ENCODE measurements at places on chromosomes 1 and 21. TPM values are rescaled to one million over a fixed set of nuclear protein-coding genes. Genes with fewer than 3 reads are reported as not detected.

OR2L5 gene
- total RNA-seq, result 0.41 TPM

SEMA4A gene
- 22.0 TPM for total RNA-seq

C1orf226 gene
- total RNA-seq, result 0.82 TPM

NMNAT2 gene
- total RNA-seq, result 34.2 TPM

CFHR2 gene
- not detected for total RNA-seq

HOOK1 gene
- 13.9 TPM for total RNA-seq

FAM229A gene
- total RNA-seq, result 2.0 TPM

S100A9 gene
- total RNA-seq, result 28.9 TPM

RSPH1 gene
- total RNA-seq, result 0.41 TPM

KRTAP19-1 gene
- not detected for total RNA-seq

MAGI3 gene
- total RNA-seq, result 31.8 TPM

TYW3 gene
- total RNA-seq, result 4.9 TPM

PCAT6 gene
- not detected for total RNA-seq

ETV3L gene
- under 0.01 TPM for total RNA-seq

SELL gene
- 0.82 TPM for total RNA-seq

TMEM240 gene
- total RNA-seq, result 16.3 TPM

PLA2G2D gene
- total RNA-seq, result not detected

OR2G6 gene
- total RNA-seq, result not detected

GSTM4 gene
- total RNA-seq, result 3.7 TPM

NUP133 gene
- total RNA-seq, result 65.6 TPM

GBP4 gene
- total RNA-seq, result 0.82 TPM

CXADR gene
- 405 TPM for total RNA-seq

HES2 gene
- not detected for total RNA-seq

PTPRC gene
- total RNA-seq, result 2.9 TPM

ZNF683 gene
- not detected for total RNA-seq

ILDR2 gene
- 22.8 TPM for total RNA-seq

ANKRD65 gene
- total RNA-seq, result 1.2 TPM

ITPKB gene
- total RNA-seq, result 3.3 TPM

KIRREL1 gene
- 13.5 TPM for total RNA-seq

SPRR2A gene
- not detected for total RNA-seq

ARHGEF16 gene
- total RNA-seq, result not detected

MYBPHL gene
- total RNA-seq, result not detected

TRPM2 gene
- 1.6 TPM for total RNA-seq

KRTAP7-1 gene
- not detected for total RNA-seq

CAMK1G gene
- 2.4 TPM for total RNA-seq

GNG12 gene
- total RNA-seq, result 21.2 TPM

S1PR1 gene
- total RNA-seq, result 12.6 TPM

IGSF5 gene
- 1.2 TPM for total RNA-seq

CALML6 gene
- not detected for total RNA-seq

DNALI1 gene
- 2.9 TPM for total RNA-seq
